ENCODE measurements at places on chromosomes 4 and X.
A peak's percentile ranks its signal among the peaks of the same experiment; 100 is the strongest.

DNA sequence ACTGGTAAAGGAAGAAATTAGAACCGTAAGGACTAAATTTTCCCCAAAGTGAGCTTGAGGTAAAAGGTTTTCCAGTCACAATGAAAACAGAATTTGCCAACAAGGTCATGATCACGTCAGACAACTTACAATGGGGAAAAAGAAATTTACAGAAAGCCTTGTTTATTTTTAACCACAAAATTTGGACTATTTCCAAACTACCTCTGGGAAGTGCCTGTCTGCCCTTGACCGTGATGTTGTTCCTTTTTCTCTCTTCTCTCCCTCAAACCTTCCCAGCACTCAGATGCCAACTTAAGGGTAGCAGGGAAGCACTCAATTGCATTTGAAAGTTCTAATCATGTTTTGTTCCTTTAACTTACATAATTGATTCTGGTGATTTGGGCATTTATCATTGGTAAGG, 32.5 kb downstream of the MEPE start:
- no peak for DNase-seq

- DNase-seq = no peak
Measured at GRCh38 chr4:155505321-155505720, 128.6 kb upstream of the MAP9 start.

DNA sequence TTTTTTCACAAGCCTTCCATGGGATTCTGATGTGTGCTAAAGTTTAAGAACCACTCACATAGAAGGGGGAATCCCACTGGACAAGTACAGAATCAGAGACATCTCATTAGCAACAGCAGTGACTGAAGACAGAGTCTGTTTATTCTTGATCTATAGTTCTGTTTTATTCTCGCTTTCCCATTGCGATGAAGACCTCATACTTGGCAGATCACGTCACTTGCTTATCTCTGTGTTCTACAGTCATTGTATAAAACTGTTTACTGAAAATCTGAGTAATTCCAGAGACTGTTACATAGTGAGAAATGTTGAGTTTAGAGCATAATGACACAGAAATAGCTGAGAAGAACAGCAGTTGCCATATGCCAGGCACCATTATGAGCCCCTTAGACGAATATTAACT, 185.5 kb downstream of the PTTG2 start:
- no peak for DNase-seq

DNA sequence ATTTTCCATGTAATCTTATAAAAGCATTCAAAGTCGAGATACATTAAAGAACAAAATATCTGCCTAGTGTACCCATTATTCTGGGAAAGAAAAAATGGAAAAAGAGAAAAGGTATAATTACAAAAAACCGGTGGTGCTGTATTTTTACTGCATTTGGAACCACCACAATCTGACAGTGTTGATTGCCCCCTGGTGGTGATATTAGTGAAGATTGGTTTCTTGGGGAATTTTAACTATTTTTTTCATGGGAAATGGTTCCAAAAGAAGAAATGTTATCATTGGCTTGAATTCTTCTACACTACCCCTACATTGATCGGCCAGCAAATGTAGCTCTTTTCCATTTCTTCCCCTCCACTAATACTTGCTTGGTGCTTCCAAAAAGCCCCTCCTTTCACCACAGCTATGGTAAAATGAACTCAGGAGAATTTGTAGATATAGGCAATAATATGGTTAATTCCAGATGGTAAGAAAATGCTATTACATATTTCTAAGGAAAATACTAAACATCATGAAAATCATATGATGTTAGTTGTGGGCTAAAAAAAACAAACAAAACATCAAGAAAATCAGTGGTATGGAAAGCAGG, 50.0 kb downstream of the COX18 start:
- no peak for DNase-seq

GRCh38 chr4:118975449-118976192, 87.0 kb downstream of the SYNPO2 start:
- no peak for DNase-seq

- no peak for DNase-seq
Measured at GRCh38 chrX:51144828-51145442, 187.7 kb upstream of the NUDT10 start.

- no peak for DNase-seq
Measured at GRCh38 chrX:1422135-1422465, 30.2 kb upstream of the SLC25A6 start.

DNA sequence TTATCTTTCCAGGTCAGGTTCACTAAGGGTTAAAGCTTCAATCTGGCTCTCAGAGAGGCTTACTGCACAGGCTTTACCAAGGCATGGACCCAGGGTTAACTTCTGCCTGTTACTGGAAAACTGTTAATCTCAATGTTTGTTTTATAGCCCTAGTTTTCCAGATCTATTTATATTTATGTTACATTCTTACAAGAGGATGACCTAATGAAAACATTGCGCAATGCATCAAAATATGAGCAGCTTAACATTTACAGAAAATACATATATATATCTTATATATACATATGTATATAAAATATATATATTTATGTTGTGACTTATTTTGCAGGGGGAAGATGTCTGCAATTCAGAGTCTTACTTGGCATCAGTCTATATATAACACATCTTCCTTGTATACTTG, 112.3 kb downstream of the PCDH19 start:
- DNase-seq = no peak

GRCh38 chrX:102976793-102977495, 39.9 kb downstream of the RAB40AL start:
- DNase-seq = no peak

DNA sequence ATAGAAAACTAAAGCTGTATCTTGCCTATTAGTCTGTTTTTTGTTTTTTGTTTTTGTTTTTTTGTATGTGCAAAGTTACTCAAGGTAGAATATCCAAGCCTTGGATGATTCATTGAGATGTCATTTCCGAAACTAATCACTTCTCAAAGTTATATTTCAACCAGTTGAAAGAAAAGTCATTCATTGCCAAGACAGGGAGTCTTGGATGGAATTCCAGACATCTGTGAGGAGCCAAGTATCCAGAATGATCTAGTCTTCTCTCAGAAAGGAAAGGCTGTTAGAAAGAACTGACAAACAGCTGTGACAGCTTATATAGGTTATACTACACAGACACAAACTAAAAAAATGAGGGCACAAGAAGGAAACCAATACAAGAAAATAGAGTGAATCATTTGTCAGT, 141.1 kb upstream of the NDST3 start:
- no peak for DNase-seq

DNA sequence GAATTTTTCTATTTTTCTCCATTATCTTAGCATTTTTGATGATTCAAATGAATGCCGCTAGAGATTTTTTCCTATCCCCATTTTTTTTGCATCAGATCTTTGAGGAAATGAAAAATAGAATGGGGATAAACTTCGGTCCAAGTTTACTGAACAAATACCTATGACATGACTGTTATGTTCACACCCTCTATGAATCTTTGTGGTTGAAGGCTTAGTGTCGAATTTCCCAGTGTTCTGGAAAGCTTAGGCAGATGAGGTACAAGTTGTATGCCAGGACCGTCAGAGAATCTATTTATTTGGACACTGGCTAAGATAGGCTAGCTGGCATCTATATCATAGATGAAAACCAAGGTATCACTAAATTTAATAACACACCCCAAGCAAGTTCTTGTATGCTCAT, 123.4 kb downstream of the SPCS3 start:
- no peak for DNase-seq

- DNase-seq = no peak
Measured at GRCh38 chr4:101251261-101251660, 96.1 kb downstream of the PPP3CA start.

DNA sequence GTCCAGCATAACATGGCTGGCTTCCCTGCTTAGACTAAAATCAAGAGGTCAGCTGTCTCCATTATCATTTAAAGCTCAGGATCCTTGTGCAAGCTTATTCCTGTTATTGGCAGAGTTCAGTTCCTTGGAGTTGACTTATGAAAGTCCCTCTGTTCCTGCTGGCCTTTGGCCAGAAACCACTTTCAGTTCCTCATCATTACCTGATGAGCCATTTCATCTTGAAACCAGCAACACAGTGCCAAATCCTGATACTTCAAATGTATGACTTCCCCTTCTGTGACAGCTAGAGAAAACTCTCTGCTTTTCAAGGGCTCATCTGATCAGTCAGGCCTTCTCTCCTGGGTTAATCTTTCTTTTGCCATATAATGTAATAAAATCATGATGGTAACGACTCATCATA, 110.6 kb upstream of the FSTL5 start:
- no peak for DNase-seq

- DNase-seq = no peak
Measured at GRCh38 chrX:77436682-77437081, 10.5 kb upstream of the FGF16 start.

DNA sequence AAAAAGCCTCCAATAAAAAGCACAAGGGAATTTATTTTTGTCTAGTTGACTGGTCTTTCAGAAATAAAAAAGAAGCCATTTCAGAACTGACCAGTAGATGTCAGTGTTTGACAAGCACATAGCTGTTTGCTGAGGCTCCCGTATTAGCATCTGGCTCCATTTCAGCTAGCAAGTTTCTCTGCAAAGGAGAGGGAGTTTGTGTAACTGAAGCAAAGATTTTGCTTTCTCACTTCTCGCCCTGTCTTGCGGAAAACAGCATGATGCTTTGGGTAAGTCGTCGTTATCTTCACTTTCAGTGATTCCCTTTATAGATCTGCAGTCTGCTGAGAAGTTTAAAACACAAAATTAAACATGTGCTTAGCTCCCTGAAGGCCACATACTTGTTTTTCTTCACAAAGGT, 85.5 kb downstream of the CT47B1 start:
- peak; percentile 49 for DNase-seq

- no peak for DNase-seq
Measured at GRCh38 chr4:179110816-179111215, 1668.6 kb upstream of the AGA start.

DNA sequence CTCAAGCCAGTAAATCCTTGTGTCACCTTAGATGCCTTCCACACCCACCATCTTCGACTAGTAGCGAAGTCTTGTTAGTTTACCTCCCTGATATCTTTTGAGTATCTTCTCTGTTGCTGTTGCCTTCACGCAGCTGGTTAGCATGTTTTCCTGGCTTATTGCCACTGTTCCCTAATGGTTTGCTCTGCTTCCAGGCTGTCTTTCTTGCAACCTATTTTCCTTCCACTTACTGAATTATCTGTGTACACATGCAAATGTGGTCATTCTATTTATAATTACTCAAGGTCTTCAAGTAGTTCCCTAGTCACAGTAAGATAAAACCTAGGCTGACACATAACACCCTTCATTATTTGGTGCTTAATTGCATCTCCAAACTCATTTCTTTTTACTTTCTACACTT, 89.5 kb downstream of the UGT8 start:
- DNase-seq = no peak

DNA sequence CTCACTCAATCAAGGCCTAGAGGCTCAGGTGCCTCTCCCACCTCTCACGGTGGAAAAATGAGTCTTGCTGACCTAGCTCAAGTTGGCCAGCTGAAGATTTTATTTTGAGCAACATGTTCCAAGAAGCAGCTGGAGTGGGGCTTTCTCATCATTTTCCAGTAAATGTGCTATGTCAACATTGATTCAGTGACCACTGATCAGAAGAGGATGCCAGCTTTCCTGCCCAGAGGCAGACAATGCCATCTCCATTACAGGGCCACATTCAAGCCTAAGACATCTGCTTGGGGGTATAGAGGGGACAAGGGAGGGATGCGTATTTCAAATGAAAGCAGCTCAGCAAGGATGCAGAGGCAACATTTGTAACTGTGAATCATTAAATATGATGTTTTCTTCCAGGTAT, 3.0 kb downstream of the MEPE start:
- DNase-seq = no peak

DNA sequence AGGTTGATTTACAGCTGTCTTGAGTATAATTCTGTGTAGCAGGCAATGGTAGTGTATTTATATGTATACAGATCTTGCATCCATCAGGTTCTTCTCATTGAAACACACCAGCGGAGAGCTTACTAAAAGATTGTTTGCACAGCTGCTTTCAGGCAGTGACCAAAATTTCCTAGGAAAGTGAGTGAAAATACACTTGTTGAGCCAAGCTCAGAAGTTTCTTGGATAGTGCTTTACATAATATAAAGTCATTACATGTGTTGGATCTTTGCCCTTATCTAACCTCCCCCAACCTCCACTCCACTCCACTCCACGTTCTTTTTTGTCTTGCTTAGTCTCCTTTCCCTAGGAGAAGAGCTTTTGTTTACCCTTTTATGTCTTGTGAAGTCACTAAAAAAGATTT, 34.1 kb downstream of the CNKSR2 start:
- DNase-seq = no peak

GRCh38 chr4:25928379-25929297, 14.6 kb downstream of the SMIM20 start:
- DNase-seq = no peak

GRCh38 chr4:34187056-34187455, 2057.3 kb downstream of the ARAP2 start:
- no peak for DNase-seq

- DNase-seq = no peak
Measured at GRCh38 chrX:12443534-12444098, 305.3 kb downstream of the FRMPD4 start.

- DNase-seq = no peak
Measured at GRCh38 chr4:169660929-169661328, 40.6 kb downstream of the CLCN3 start.

DNA sequence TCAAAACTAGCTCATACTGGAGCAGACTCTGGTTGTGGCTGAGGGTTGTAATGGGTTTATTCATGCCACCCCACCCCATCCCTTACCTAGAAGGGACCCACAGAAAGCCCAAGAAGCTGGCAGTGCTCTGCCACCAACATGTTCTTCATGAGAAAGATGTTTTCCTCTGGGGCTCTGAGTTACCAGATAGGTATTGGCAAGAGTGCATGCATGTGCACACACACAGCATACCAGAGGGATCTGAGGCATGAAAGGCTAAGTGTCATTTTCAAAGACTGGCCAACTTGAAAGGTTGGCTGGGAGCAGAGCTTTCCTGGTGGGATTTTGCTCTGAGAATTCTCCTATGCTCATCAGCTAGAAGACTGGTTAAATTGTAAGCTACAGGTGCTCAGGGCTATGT, 65.2 kb downstream of the PHOX2B start:
- no peak for DNase-seq

GRCh38 chr4:18754180-18754579, 732.6 kb upstream of the LCORL start:
- DNase-seq = no peak

DNA sequence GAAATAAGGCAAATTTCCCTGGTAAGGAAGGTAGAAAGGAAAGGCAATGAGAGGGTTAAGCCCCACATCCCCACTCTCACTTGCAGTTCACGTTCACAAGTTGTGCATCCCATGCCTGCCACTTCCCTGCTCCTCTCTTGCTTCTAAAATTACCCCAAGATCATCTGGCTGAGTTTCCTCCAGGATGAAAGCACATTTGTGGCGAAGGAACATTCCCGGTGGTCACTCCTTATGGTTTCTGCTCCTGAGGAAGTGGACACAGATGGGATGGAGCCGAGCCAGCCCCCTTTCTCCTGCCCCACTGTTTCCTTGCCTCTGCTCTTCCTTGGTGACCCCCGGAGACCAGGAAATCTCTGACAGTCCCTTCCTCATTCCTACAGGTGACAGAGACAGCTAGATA, 37.5 kb downstream of the SPINK2 start:
- no peak for DNase-seq

All from left renal pelvis (tissue), 4 donors.